K562 (cell line): ENCODE measurements at places on chromosomes 2 and 18. TPM values are rescaled to one million over a fixed set of nuclear protein-coding genes. Genes with fewer than 3 reads are reported as not detected.

The NOL4 gene
- not detected in 2 replicates for total RNA-seq

The VIL1 gene
- total RNA-seq: 2.4 and 2.7 TPM in 2 replicates

The TTC32 gene
- 36.5 and 40.8 TPM in 2 replicates for total RNA-seq

The HOXD8 gene
- not detected in 2 replicates for total RNA-seq

The DPYSL5 gene
- not detected in 2 replicates for total RNA-seq

The KCNF1 gene
- total RNA-seq: not detected in 2 replicates

The TTN gene
- 0.07 and 0.20 TPM in 2 replicates for total RNA-seq
